Mucosa of gallbladder (tissue), 1 donor: ENCODE measurements at places on chromosomes 7 and 10.

- no peak for DNase-seq
Observed at GRCh38 chr7:134901389-134902020, 84.8 kb upstream of the AGBL3 start.

GRCh38 chr7:132135746-132136385 is 440.4 kb downstream of the PLXNA4 start:
- peak; percentile 13 for DNase-seq

GRCh38 chr7:139026551-139026950 is 9.3 kb downstream of the ZC3HAV1L start:
- no peak for DNase-seq

- DNase-seq = no peak
Observed at GRCh38 chr10:10914144-10914543, 103.5 kb upstream of the CELF2 start.

- no peak for DNase-seq
Observed at GRCh38 chr7:51017576-51018535, 235.2 kb upstream of the GRB10 start.

DNA sequence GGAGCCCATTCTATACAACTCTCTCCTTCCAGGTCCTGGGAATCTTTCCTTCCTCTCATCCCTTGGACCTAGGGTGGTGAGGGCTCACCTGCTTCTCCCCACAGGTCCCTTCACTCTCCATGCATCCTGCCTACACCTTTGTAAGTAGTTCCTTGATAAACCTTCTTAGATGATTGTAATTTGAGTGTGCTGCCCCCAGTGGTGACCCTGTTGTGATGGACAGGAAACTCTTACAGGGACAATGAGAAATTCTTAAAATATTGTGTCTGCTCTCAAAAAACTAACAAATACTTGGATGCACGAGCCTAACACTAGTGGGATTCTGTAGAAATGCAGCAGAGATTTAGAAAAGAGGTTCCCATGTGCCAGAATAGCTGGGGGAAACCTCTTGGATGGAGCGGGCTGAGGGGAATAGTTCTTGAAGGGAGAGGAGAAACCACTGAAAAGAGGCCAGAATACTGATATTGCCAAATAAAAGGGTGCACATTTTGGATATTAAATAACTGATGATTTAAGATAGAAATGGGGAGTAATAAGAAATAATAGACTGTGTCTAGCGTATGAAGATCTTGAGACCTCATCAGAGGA is 6.7 kb upstream of the PAXIP1 start:
- no peak for DNase-seq

DNA sequence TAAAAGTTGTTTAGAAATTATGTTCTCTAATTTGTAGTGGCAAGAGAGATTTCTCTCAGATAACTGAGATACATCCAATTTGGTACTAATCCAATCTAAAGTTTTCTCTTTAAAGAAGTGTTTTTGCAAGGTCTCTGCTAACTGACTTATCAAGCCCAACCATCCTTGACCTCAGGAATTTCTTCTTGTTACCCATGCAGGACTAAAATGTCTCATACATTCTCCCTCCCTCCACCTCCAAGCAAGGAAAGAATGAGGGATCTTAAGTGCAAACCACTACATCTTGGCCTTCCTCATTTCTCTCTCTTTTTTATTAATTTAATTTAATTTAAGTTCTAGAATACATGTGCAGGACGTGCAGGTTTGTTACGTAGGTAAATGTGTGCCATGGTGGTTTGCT is 12.8 kb downstream of the NRAP start:
- no peak for DNase-seq

DNA sequence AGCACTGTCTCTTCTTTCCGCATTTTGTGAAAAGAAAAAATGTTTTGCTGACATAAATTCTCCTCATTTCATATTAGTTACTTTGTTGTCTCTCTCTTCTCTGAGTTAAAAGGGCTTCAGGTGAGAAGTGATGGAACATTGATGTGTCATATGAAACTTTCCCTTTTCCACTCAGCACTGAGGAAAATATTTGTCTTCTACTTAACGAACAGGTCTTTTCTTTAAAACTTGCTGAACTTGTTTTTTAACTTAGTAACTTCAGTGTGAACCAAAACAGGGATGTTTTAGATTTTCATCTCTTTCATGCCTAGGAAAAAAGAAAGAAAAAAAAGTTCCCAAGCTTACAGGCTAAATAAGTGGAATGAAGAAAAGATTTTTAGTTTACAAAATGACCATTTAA is 19.0 kb upstream of the TSPAN12 start:
- DNase-seq = no peak

DNA sequence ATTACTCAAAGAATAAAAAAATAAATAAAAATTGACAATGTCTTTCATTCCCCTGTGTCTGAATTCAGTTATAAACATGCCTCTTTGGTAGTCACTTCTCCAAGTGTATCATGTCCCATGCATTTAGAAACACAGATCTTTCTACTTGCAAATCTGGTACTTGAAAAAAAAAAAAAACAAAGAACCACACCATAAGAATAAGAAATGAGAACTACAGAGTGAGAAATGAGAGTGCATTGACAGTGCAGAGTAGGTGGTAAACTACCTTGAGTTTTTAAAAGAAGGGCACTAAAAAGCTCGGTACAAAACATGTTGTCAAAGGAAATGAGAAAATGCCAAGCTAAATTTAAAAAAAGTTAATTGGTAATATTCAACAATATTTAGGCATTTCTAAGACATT is 123.0 kb downstream of the GPR85 start:
- no peak for DNase-seq

- peak; percentile 43 for DNase-seq
Observed at GRCh38 chr10:14024329-14025202, 306.2 kb downstream of the FRMD4A start.
